ENCODE measurements at places on chromosomes 4 and X.

DNA sequence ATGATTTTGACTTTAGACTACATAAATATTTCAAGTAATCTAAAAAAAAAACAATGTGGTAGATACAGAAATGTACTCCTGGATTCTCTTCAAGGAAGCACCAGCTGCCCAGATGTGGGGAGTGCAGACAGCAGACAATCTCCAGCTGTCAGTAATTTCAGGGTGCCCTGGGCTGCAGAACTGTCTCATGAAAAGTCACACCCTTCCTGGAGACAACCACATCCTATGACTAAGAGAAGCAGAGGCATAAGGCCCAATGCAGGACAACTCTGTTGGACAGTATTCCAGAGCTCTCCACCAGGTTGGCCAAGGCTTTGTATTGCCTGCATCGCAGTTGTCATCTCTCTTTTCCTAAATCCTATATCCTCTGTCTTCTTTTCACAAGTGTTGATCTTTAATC is 34.4 kb upstream of the BLTP1 start:
- peak; percentile 44 for DNase-seq

- DNase-seq: no peak
Observed at GRCh38 chrX:10566716-10567097, 53.7 kb downstream of the MID1 start.

DNA sequence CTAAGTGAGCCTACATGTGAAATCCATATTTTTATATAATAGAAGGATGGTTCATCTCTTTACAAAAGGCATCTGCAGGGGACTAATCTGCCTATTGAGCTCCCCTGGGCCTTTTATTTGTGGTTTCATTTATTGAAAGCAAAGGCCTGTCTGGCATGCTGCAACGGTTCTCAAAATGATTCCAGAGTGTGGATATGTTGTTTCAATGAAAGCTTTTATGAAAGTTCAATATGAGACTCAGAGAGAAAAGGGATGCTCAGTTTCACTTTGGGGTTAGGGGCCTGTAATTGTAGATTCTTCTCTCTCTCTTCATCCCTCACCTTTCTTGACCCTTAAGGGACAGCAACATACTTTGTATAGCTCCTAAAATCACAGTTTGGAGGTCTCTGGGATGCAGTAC is 204.2 kb upstream of the CASK start:
- no peak for DNase-seq

- no peak for DNase-seq
Observed at GRCh38 chr4:84866295-84866694, 100.2 kb downstream of the WDFY3 start.
